ENCODE measurements at places on chromosomes 4 and X.
A peak's percentile ranks its signal among the peaks of the same experiment; 100 is the strongest.

GRCh38 chr4:150229520-150229919 lies 151.3 kb downstream of the DCLK2 start:
- peak; percentile 90 for DNase-seq

GRCh38 chr4:88277711-88278225 lies 6.6 kb downstream of the PPM1K start:
- no peak for DNase-seq

GRCh38 chrX:14712096-14712495 lies 160.8 kb downstream of the FANCB start:
- DNase-seq: no peak

DNA sequence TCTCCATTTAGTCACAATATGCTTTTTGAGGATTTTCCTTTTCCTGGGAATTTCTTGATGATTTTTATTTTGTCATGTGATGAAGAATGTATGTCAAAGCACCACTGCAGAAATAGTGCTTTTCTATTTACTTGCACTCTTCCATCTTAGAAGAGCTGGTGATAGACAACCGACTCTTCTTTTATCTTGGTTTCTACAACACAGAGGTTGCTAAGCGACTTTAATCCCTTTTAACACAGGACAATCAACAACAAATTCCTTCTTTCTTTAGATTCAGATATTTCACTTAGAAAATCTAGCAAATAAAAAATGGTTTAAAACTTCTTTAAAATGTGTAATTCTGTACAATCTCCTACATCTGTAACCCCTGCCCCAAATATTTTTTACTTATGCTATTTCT lies 34.6 kb downstream of the TET2 start:
- no peak for DNase-seq

- DNase-seq: no peak
These were observed 1.2 kb downstream of the DYNLT3 start for GRCh38 chrX:37846141-37846540.

- no peak for DNase-seq
These were observed 1071.8 kb downstream of the CCSER1 start for GRCh38 chr4:91198951-91199350.

- DNase-seq: no peak
These were observed 145.2 kb upstream of the FTHL17 start for GRCh38 chrX:31217084-31217483.

DNA sequence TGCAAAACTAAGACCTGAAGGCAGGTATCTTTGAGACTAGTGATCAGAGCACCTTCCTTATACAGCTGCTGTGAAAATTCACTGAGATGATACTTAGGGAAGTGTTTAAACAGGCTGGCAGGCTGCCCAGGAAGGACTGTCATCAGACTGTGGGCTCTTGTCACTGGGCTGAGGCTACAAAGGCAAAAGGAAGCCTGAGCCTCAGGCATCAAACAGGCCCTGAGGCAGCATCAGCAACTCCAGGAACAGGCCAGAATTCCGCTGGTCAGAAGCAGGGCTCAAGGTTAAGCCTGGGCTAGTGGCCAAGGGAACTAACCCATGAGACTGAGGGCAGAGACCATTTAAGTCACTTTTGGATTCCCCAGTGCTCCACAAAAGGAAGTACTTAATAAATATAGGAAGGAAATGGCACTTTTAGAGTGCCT lies 12.8 kb downstream of the PJA1 start:
- DNase-seq: no peak

- DNase-seq: no peak
These were observed 337.6 kb downstream of the GRID2 start for GRCh38 chr4:92641409-92641808.

DNA sequence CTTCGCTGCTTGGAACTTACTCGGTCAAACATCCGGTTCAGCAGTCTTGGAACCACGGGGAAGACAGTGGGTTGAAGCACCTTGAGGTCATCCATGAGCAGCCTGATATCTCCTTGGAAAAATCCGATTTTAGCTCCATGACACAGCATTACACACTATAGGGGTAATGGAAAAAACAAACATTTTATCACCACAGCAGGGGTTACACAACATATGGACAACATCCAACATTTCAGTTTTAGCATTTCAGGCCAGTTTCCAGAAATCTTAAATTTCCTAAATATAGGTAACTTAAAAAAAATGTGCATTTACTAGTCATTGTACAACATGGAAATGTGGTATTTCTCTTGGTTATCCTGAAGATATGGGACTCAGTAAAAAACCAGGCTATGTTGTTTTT lies 34.4 kb upstream of the CENPU start:
- no peak for DNase-seq

DNA sequence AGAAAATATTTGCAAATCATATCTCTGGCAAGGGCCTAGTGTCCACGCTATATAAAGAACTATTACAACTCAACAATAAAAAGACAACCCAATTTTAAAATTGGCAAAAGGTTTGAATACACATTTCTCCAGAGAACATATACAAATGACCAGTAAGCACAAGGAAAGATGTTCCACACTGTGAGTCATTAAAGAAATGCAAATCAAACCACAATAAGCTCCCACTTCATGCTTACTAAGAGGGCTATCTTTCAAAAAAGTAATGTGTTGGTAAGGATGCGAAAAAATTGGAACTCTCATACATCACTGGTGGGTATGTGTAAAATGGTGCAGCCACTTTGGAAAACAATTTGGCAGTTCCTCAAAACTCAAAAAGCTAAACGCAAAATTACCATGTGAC lies 884.0 kb upstream of the INTU start:
- DNase-seq: no peak

- DNase-seq: no peak
These were observed 115.2 kb downstream of the GLRA3 start for GRCh38 chr4:174713821-174714220.

All from muscle of back (tissue), 13 donors.